CD14-positive monocyte (primary cell): ENCODE measurements at places on chromosomes 2 and 18.
A peak's percentile ranks its signal among the peaks of the same experiment; 100 is the strongest.

DNA sequence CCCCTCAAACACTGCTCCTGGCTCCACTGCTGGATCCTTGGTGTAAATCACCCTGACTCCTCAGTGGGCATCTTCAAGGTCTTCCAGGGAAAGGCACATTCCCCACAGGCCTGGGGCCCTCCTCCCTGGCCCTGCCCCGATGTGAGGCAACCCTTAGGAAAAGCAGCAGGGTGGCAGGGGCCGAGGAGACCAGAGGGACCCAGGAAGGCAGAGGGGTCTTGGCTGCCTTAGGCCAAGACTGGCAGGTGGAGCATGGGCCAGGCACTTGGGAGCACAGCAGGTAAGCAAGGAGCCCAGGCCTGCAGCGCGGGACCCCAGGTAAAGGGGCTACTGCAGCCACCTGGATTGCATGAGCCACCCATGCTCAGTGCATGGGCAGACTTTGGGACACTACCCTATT, 96.9 kb downstream of the GYPC start:
- no peak overlapping the region for H3K4me3 ChIP-seq
- no peaks in the 10 kb centered on the region for H3K36me3 ChIP-seq
- no peak for DNase-seq
- H3K27ac ChIP-seq, result no peak overlapping the region

GRCh38 chr2:10385501-10385900, 62.6 kb downstream of the ODC1 start:
- H3K36me3 ChIP-seq, result no peaks in the 10 kb centered on the region
- H3K27me3 ChIP-seq, result no peaks in the 10 kb centered on the region
- H3K27ac ChIP-seq, result no peak overlapping the region
- H3K4me1 ChIP-seq, result peaks cover 77% of the 10 kb centered on the region
- DNase-seq, result no peak

GRCh38 chr18:2983296-2983695, 29.6 kb downstream of the LPIN2 start:
- H3K27ac ChIP-seq, result no peak overlapping the region
- H3K4me3 ChIP-seq, result no peak overlapping the region
- no peaks in the 10 kb centered on the region for H3K36me3 ChIP-seq
- DNase-seq, result no peak
- peaks cover 58% of the 10 kb centered on the region for H3K4me1 ChIP-seq

GRCh38 chr2:55431982-55432627, 12.4 kb upstream of the CCDC88A start:
- no peaks in the 10 kb centered on the region for H3K4me1 ChIP-seq
- H3K27ac ChIP-seq, result no peak overlapping the region
- DNase-seq, result no peak
- H3K4me3 ChIP-seq, result no peak overlapping the region
- no peaks in the 10 kb centered on the region for H3K36me3 ChIP-seq

- H3K4me1 ChIP-seq, result no peaks in the 10 kb centered on the region
- no peak overlapping the region for H3K27ac ChIP-seq
- H3K36me3 ChIP-seq, result no peaks in the 10 kb centered on the region
- no peaks in the 10 kb centered on the region for H3K27me3 ChIP-seq
- H3K4me3 ChIP-seq, result no peak overlapping the region
- no peak for DNase-seq
Observed at GRCh38 chr2:122525336-122525735, 769.9 kb downstream of the TSN start.

DNA sequence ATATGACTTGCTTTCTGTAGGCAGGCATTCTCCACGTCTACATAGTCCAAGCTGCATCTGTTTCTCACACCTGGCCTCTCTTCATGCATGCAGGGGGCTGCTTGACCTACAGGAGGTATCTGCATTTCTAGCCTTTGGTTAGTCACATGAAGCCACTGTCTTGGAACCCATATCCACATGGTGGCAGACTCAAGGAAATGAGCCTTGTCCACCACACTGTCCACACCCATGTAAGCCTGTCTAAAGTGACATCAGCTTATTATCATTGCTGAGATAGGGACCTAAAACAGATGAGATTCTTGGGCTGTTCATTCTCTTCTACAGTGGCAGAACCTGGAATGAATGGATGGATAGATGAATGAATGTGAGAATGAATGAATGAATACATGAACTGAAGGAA, 160.4 kb downstream of the DOCK10 start:
- H3K4me3 ChIP-seq, result no peak overlapping the region
- H3K4me1 ChIP-seq, result peaks cover 54% of the 10 kb centered on the region
- peak overlapping the region; percentile 76 for H3K27ac ChIP-seq
- no peaks in the 10 kb centered on the region for H3K27me3 ChIP-seq
- peak; percentile 25 for DNase-seq

DNA sequence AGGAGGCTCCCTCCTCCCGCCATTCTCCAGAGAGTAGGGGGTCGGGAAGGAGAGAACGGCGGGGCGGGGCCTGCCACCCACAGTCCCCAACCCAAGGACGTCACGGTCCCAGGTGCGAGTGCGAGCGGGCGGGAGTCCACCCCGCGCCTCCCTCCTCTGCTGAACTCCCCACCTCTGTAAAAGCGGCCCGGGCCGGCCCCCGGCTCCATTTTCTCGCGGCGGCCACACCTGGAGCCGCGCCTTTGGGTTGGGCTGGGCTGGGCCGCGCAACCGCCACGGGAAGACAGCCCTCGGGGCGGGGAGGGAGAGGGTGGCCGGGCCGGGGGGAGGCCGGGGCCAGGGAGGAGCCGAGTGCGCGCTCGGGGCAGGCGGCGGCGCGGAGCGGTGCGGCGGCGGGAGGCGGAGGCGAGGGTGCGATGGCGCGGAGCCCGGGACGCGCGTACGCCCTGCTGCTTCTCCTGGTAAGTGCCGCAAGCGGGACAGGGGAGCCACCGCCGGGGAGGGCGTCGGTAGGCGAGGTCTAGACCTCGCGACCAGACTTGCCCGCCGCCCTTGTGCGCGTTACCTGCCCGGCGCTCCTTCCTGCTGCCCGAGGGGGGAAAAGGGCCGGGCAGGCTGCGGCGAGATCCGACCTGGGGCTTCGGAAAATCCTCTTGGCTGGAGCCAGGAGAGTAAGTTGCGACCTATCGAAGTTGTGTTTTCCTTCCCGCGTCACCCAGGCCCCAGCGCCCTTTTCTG, at the start of gene DSG2:
Gene DSG2, plus strand, starts transcription at position 342 of the 738 bp plus-strand sequence. Its CDS starts 75 bp downstream, at position 417.
- H3K36me3 ChIP-seq, result no peaks in the 10 kb centered on the region
- H3K27ac ChIP-seq, result no peak within 1 kb of the TSS
- H3K4me1 ChIP-seq, result peaks cover 11% of the 10 kb centered on the region
- DNase-seq, result no peak
- H3K4me3 ChIP-seq, result peak within 1 kb of the TSS; percentile 70

DNA sequence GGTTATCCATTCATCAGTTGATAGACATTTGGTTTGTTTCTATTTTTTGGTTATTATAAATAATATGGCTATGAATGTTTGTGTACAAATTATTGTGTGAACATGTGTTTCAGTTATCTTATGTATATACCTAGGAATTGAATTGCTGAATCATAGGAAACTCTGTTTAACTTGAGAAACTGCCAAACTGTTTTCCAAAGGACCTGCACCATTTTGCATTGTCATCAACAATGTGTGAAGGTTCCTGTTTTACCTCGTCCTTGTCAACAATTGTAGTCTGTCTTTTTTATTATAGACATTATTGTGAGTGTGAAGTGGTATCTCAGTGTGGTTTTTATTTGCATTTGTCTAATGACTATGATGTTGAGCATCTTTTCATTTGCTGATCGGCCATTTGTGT, 17.1 kb downstream of the PDK1 start:
- no peak overlapping the region for H3K4me3 ChIP-seq
- no peaks in the 10 kb centered on the region for H3K27me3 ChIP-seq
- no peaks in the 10 kb centered on the region for H3K4me1 ChIP-seq
- H3K27ac ChIP-seq, result no peak overlapping the region

DNA sequence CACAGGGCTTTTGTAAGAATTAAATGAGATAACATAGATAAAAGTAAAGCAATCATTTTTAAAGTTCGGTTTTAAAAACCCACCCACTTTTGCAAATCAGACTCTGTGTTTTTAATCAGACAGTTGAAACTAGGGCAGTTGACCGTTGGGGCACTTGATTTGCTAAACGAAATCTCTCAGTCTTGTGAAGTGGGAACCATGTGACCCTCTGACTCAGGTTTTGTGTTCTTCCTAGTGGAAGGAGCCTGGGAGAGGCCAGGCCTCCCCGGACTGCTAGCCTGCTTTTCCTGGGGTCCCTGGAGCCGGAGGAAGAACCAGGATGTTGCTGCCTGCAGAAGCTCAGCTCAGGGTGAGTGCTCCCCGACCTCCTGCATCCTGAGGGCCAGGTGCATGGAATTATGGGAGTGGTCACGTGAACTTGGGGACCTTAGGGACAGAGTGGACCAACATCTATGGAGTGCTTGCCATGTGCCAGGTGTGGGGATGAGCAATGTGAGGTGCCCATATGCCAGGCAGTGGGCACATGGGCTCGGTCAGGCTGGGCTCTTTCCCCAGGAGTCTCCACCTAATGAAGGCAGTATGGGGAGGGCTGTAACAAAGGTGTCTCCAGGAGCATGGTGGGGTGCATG, 3.9 kb downstream of the C2orf72 start:
- H3K27me3 ChIP-seq, result peaks cover 28% of the 10 kb centered on the region
- H3K27ac ChIP-seq, result no peak overlapping the region
- no peaks in the 10 kb centered on the region for H3K36me3 ChIP-seq

DNA sequence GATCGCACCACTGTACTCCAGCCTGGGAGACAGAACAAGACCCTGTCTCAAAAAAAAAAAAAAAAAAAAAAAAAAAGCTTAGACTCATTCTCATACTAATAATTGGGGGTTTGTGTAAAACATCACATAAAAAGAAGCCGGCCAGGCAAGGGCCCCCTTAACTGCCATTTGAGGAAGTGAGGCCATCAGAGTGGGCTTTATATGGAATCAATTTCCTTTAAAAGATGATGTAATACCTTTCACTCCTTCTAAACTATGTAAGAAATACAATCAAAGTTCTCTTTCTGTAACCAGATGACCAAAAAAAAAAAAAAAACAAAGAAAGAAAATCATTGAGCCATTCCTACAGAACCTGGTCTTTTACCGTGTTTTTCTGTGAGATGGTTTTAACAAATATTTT, 13.1 kb upstream of the GPR55 start:
- H3K4me3 ChIP-seq, result no peak overlapping the region
- H3K4me1 ChIP-seq, result peaks cover 7% of the 10 kb centered on the region
- H3K27ac ChIP-seq, result no peak overlapping the region

DNA sequence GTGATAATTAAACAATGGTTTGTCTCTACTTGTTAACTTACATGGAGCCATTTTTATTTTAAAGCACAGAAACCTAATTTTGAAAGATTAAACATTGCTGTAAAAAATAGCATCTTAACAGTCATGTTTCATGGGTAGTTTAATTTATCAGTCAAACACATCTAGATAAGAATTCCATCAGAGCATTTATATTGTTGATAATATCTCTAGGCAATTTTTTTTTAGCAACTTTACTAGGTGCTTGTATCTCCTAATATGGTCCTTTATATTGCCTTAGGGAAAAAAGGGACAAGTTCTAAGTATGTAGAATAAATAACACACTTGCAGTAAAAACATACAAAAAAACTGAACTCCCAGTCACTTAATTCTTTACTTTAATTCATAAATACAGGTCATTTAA, 863 bp downstream of the CSRNP3 start:
- H3K36me3 ChIP-seq, result no peaks in the 10 kb centered on the region
- no peaks in the 10 kb centered on the region for H3K27me3 ChIP-seq
- no peak for DNase-seq
- H3K4me1 ChIP-seq, result no peaks in the 10 kb centered on the region
- H3K27ac ChIP-seq, result no peak overlapping the region

- no peaks in the 10 kb centered on the region for H3K36me3 ChIP-seq
- no peak overlapping the region for H3K4me3 ChIP-seq
- no peaks in the 10 kb centered on the region for H3K27me3 ChIP-seq
- H3K4me1 ChIP-seq, result no peaks in the 10 kb centered on the region
Observed at GRCh38 chr2:179891237-179891636, 29.8 kb upstream of the ZNF385B start.

DNA sequence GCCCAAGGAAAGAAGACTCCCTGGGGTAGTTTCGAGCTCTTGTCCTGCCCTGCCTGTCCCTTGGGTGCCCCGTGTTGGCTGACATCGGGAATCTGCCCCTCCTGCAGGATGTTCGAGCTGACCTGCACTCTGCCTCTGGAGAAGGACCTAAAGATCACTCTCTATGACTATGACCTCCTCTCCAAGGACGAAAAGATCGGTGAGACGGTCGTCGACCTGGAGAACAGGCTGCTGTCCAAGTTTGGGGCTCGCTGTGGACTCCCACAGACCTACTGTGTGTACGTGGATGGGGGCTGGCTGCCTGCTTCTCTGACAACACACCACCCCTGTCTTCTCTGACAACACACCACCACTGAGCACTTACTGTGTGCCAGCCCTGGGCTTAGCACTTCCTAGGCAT, 210.8 kb downstream of the DYSF start:
- H3K27me3 ChIP-seq, result no peaks in the 10 kb centered on the region
- peaks cover 76% of the 10 kb centered on the region for H3K36me3 ChIP-seq
- H3K4me1 ChIP-seq, result no peaks in the 10 kb centered on the region
- H3K27ac ChIP-seq, result no peak overlapping the region
- no peak for DNase-seq

DNA sequence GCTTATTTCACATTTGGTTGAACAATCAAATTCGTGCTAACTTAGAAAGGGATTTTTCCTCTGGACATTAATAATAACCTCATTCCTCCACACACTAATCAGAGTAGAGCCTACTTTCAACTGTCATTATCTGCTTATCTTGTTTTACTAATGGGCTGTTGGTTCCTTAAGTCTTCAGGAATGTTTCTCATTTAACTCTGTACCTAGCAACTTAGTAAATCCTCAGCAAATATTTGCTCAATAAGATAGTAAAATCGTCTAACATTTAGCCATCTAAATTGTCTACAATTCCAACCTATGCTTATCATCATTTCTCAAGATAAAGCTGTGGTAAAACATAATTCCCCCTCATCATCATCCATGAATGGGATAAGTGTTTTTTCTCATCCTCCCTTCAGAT, 98.1 kb downstream of the CDH2 start:
- H3K4me1 ChIP-seq, result no peaks in the 10 kb centered on the region
- DNase-seq, result no peak
- no peaks in the 10 kb centered on the region for H3K27me3 ChIP-seq
- H3K36me3 ChIP-seq, result no peaks in the 10 kb centered on the region

GRCh38 chr2:48144777-48145176, 238.5 kb upstream of the FBXO11 start:
- H3K27me3 ChIP-seq, result no peaks in the 10 kb centered on the region
- no peaks in the 10 kb centered on the region for H3K36me3 ChIP-seq
- H3K4me3 ChIP-seq, result no peak overlapping the region
- no peak overlapping the region for H3K27ac ChIP-seq
- peaks cover 29% of the 10 kb centered on the region for H3K4me1 ChIP-seq
- no peak for DNase-seq

DNA sequence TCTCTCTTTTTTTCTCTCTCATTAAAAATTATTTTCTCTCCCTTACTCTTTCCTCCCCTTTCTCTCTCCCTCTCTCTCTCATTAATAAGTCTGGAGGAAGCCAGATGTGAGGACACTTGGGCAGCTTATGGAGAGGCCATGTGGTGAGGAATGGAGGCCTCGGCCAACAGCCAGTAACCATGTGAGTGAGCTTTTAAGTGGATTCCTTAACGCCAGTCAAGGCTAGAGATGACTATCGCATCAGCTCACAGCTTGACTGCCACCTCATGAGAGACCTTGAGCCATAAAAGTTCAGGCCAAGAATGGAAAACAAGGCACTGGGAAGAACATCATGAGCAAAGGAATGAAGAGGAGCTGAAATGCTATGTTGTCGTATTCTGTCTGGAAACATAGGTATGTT, 39.1 kb downstream of the ETAA1 start:
- DNase-seq, result no peak
- no peaks in the 10 kb centered on the region for H3K36me3 ChIP-seq
- no peak overlapping the region for H3K4me3 ChIP-seq
- H3K4me1 ChIP-seq, result no peaks in the 10 kb centered on the region
- H3K27ac ChIP-seq, result no peak overlapping the region
- H3K27me3 ChIP-seq, result no peaks in the 10 kb centered on the region
